Inflammatory macrophage treated with lipopolysaccharide for 1 hour (primary cell): ENCODE measurements at places on chromosomes 2 and 18.

DNA sequence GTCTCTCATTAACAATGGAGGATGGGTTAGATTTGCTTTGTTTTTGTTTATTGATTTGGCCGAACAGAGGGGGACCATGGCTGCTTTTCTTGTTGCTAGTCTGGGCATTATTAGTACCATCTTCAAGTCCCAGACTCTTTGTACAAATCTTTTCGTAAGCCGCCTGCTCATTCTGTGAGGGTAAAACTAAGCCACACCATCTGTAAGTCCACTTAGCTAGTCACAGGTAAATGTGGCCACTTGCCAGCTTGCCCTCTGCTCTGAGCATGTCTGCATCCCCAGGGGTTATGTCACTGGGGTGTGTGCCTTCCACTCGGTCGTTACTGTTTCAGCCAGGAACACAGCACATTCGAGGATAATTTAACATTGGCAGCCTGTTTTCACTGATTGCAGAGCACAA, 85.6 kb downstream of the SMIM21 start:
- no peak for DNase-seq

- no peak for DNase-seq
Observed at GRCh38 chr18:12304351-12305210, 3.5 kb upstream of the TUBB6 start.

- DNase-seq: no peak
Observed at GRCh38 chr2:206232287-206233035, 42.0 kb upstream of the ZDBF2 start.

- no peak for DNase-seq
Observed at GRCh38 chr2:98932164-98932563, 3.9 kb downstream of the CRACDL start.

GRCh38 chr18:66005831-66006588, 255.2 kb downstream of the CDH7 start:
- DNase-seq: no peak

- DNase-seq: no peak
Observed at GRCh38 chr2:103213028-103213542, 451.3 kb downstream of the TMEM182 start.

DNA sequence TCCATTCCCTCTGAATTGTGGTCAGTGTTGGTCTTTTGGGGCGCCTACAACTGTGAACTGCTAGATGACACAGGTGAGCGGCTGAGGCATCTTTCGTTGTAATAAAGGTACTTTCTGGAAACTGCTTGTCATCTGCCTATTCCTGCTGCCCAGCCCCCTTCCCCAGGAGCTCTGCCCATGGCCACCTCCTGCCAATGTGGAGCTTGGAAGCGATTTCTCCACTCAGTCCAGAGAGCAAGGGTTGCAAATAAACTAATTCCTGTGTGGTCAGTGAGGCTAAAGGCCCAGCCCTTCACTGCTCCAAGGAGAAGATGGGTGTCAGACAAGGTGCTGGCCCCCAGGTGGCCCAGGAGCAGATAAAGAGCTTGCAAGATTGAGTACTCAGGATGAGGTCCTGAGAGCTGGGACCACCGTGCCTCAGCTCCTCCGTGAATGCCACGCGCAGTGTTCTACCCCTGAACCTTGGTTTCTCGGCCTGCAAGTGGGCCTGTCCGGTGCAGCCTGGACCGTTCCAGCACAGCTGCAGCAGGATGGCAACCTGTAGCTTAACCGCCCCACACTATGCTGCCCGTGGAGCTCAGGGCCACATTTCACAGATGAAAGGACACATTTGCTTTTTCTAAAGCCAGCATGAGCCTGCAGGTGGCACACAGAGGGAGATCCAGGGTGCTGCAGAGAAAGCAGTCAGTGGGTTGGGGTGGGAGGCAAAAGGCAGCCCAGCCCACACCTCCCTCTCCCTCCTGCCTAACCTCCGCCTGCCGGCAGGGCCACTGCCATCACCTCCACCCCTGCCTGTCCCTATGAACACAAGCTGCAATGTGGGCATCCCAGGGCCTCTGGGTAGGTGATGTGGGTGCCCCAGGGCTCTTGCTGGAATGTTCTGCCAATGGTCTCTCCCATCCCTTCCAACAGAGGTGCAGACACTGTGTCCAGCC, 78.7 kb upstream of the OTOF start:
- DNase-seq: no peak

- no peak for DNase-seq
Observed at GRCh38 chr2:200373973-200374416, 67.5 kb downstream of the SPATS2L start.

DNA sequence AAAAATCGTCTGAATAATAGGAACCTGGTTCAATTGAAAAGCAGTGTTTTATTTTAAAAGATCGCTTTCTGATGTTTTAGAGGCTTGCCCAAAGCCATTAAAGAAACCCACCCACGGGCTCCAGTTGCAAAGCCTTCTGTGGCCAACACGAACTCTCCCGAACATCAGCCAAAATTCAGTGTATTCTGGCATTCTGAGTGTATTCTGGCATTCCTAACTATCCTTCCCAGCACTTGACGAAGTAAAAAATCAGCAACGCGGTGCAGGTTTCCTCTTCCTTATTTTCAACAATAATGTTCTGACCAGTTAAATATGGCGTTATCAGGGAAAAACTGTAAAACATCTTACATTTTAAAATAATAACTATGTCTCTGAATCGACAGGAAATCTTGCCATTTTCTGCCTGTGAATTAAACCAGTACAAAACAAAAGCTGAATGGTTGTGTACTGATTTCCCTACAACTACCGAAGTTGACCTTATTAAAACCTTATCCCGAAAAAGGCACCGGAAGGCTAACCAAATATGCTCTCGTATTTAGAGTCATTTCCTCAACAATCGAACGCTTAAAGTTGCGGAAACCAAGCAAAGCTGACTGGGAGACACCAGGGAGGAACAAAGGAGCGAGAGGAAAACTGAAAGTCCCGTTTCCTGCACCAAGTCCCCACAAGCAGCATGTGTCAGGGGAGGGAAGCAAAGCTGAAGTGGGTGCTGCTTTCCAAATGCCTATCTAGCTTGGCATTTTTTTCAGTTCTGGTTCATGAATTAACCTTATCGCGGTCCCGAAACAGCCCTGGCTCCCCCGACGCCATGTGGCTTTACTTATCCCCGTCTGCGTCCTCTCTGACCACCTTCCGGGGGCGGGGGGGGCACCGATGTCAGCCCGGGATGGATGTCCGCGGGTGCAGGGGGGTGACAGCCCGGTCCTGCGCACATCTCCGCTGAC, 44.3 kb downstream of the ZNF516 start:
- peak; percentile 67 for DNase-seq

GRCh38 chr2:207766041-207766551, 3.6 kb downstream of the FZD5 start:
- DNase-seq: no peak

DNA sequence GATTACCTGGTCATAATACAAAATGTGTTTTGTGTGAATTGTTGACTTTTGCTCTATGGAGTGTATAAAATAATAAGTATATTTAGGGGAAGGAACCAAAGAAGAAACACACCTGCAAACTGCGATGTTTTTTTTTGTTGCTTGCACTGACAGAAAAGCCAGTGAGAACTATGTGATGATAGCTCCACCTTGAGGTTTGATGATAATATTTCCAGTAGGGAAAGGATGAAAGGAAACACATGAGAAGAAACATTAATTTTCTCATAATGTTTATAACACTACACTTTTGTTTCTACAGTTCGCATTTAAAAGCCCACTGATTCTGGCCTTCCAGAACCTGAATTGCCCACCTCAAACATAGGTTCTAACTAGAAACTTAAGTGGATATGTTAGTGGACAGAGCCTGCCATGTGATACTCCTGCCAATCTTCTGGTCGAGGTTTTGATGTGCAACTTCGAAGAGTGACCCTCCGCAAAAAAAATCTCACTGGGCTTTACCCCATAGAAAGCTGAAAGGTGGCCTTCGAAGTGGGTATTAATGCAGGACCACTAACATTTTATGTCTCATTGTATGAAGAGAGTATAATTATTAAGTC, 476.4 kb upstream of the SPHKAP start:
- DNase-seq: no peak

DNA sequence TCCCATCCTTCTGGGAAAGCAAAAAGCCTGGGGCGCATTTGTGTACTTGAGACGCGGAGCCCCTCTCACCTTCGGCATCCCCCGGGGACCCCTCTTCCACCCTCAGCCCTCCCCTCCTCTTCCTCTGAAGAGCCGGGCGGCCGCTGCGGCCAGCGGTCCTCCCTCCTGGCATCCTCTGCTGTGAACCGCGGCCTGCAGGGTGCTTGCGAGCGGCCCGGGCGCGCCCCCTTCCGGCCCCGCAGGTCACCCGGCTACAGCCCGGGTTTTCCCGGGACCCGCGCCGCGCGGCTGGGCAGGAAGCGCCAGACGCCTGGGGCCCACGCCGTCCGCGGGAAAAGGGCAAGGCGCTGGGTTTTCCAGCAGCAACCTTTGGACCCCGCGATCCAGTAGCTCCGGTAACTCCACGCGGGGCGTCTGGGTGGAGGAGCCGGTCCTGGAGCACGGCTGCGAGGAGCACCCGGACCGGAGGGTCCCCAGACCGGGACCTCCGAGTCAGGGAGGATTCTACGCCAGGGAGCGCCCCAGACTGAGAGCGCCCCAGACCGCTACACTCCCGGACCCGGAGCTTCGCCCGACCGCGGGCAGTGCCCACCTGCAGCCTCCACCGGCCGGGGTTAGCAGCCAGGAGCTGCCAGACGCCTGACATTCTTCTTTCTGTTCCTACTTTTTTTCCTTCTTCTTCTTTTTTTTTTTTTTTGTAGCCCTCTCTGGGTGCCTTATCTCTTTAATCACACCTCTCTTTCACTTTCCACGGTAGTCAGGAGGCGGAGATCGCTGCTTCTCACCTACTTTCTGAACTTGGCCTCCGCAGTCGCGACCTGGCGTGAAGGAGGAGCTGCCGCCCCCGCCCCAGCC, at the start of gene IL18R1:
Gene IL18R1 (plus strand): TSS at position 271 of the 855 bp plus-strand sequence. CDS start 6,865 bp downstream, outside the sequence.
- peak; percentile 73 for DNase-seq

GRCh38 chr18:35024965-35025364, 16.2 kb upstream of the MAPRE2 start:
- DNase-seq: no peak

GRCh38 chr2:240498171-240498957, 59.4 kb downstream of the ANKMY1 start:
- DNase-seq: no peak

DNA sequence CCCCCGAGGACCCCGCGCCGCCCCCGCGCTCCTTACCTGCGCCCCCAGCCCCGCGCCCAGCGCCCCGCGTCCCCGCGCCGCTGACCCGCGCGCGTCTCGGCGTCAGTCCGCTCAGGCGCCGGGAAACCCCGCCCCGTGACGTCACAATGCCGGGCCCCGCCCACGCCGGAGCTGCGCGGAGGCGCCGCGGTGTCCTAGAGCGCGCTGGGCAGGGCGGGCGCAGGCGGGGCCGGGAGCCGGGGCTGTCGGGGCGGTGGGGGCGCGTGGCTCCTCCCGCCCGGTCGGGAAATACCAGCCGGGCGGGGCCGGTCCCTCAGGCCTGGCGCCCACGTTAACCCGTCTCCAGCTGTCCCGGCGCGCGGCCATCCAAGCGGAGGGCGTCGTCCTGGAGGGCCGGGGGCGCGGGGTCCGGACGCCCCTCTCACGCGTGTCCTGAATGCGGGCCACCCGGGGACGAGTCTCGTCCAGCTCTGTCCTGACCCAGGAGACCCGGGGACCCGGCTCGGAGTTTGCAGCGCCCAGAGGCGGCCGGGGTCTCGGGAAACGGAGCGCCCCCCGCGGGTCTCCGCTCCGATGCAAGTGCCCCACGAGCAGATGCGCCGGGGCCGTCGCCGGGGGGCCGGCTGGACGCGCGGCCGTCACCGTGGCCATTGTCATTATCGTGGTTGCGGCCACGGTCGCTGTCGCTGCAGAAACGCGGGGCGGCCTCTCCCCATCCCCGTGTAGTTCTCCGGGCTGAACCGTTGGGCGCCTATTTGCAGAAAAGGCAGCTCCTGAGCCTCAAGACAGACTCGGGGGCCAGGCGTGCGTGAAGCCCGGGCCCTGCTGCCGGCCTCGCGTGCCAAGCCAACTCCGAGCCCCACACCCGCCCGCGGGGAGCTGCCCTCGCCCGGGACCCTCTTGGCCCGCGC, at the start of gene SLC66A2:
Gene SLC66A2 (minus strand): TSS at position 109 of the 911 bp plus-strand sequence. CDS start 727 bp downstream, outside the sequence.
- DNase-seq: peak; percentile 99

DNA sequence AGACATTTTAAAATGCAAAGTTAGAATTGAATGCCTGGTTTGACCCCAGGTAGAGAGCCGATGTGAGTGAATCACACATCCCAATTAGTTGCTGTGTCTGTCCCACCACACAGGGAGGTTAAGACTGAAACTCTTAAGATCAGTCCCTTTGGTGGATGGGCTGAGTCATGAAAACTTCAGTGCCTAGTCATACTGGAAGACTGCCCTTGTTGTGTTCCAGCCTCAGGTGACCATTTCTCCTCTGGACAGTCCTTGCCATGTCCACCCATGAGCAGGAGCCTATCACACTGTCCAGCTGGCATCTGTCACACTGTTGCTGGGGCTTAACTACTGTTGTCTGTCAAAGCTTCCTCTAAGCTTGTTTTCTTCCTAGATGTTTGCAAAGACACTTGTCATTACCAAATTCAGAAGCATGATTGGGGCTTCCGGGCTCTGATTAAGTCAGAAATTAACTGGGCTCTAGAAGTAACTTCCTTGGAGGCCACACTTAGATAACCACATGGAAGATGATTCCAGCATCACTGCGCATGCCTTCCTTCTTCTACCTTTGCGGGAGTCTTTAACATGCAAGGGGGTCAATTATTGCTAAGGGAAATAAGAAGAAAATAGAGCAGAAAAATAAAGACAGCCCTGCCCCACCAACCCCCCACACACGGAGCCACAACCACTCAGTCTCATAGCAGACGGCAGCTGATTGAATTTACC, 21.3 kb downstream of the CYRIA start:
- DNase-seq: no peak

GRCh38 chr2:149438330-149438960, 108.1 kb downstream of the LYPD6 start:
- DNase-seq: no peak
